Posterior vena cava (tissue), 2 donors: ENCODE measurements at places on chromosomes 7 and 10. TPM values are rescaled to one million over a fixed set of nuclear protein-coding genes. Genes with fewer than 3 reads are reported as not detected.

The OR6V1 gene
- not detected for total RNA-seq

The ZNF485 gene
- total RNA-seq: 2.7 TPM

The LIPJ gene
- total RNA-seq: 0.14 TPM

The SLC18A3 gene
- total RNA-seq: not detected

The RSU1 gene
- total RNA-seq: 108 TPM
